ENCODE measurements at places on chromosomes 1 and 21. TPM values are rescaled to one million over a fixed set of nuclear protein-coding genes. Genes with fewer than 3 reads are reported as not detected.
A peak's percentile ranks its signal among the peaks of the same experiment; 100 is the strongest.

NPPB gene
- total RNA-seq = not detected

VCAM1 gene
- 4.4 TPM for total RNA-seq

ZMYND12 gene
- total RNA-seq = 0.59 TPM

BRINP3 gene
- 39.7 TPM for total RNA-seq

RGS7 gene
- total RNA-seq = not detected

PRKACB gene
- total RNA-seq = 13.3 TPM

ADAMTSL4 gene
- total RNA-seq = 34.6 TPM

WDR64 gene
- not detected for total RNA-seq

DNA sequence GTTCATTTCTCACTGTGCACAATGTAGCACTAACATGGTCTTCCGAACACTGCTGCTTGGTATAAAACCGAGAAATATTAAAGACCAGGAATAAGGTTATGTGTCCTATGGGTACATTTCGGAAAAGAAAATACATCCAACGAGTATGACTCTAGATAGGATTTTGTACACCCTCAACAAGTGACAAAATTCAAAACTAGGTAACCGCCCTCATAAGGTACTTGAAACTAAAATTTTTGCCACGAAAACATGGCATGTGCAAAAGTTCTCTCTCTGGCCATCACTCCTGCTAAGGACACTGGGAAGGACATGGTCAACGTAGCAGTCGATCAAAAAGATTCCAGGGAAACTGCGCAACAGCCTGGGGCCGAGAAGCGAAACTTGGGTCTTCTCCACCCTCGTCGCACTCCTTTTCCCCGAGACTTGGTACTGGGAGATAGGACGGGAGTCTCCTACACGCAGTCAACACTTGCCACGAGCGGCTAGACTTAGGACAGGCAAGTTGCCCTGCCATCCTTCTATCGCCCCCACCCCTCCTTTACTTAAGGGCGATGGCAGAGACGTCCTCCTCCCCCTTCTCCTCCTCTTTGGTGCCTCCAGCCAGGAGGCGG lies 338 bp upstream of the TOR1AIP1 start:
- peak overlapping the region; percentile 65 for H3K4me3 ChIP-seq
- peak overlapping the region; percentile 99 for H3K27ac ChIP-seq
- DNase-seq = peak; percentile 93
- H3K36me3 ChIP-seq = no peaks in the 10 kb centered on the region
- H3K27me3 ChIP-seq = no peaks in the 10 kb centered on the region

DNA sequence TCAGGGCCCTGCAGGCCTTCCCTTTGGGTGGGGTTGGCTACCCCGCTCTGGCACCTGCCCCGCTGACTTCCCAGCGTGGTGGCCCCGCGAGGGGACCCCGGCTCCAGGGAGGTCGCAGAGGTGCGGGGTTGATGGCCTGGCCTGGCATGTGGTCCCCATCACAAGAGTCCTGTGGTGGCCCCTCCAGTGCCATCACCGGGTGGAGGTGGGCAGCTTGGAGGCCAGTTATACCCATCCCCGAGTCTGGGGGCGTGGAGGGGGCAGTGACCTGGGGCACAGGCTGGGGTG lies 26.8 kb downstream of the PRMT2 start:
- no peak overlapping the region for H3K4me3 ChIP-seq
- no peaks in the 10 kb centered on the region for H3K27me3 ChIP-seq
- no peaks in the 10 kb centered on the region for H3K4me1 ChIP-seq
- DNase-seq = no peak

GRCh38 chr1:54280651-54281050 lies 80.7 kb downstream of the MRPL37 start:
- no peaks in the 10 kb centered on the region for H3K36me3 ChIP-seq
- DNase-seq = no peak
- H3K27me3 ChIP-seq = no peaks in the 10 kb centered on the region

GRCh38 chr1:247212627-247213617 lies 41.1 kb upstream of the ZNF124 start:
- no peak overlapping the region for H3K27ac ChIP-seq
- H3K4me3 ChIP-seq = no peak overlapping the region
- peaks cover 4% of the 10 kb centered on the region for H3K4me1 ChIP-seq
- H3K36me3 ChIP-seq = no peaks in the 10 kb centered on the region
- H3K27me3 ChIP-seq = no peaks in the 10 kb centered on the region
- no peak for DNase-seq

DNA sequence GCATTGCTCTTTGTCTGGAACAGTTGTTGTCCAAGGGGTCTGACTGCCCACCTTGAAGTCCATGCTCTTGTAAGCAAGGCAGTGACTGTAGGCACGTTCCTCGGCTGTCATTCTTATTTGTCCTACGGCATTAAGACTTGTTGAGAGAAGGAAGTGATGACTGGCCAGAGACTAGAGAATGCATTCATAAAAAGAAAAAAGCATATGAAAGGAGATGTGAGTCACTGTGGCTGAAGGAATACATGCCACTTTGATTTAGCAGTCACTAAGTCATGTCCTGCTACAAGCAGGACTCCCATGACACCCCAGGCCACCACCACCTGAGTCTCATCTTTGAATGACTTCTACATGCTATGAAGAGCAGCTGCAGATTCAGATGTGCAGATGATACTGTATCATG lies 50.5 kb downstream of the CNN3 start:
- no peak overlapping the region for H3K4me3 ChIP-seq
- H3K27ac ChIP-seq = no peak overlapping the region
- DNase-seq = no peak
- no peaks in the 10 kb centered on the region for H3K36me3 ChIP-seq

GRCh38 chr1:57017200-57017599 lies 51.4 kb upstream of the C8B start:
- no peak overlapping the region for H3K4me3 ChIP-seq
- H3K4me1 ChIP-seq = no peaks in the 10 kb centered on the region

GRCh38 chr21:44723177-44724131 lies 12.1 kb upstream of the TSPEAR start:
- no peak overlapping the region for H3K4me3 ChIP-seq
- no peaks in the 10 kb centered on the region for H3K4me1 ChIP-seq
- no peak for DNase-seq
- no peaks in the 10 kb centered on the region for H3K27me3 ChIP-seq
- H3K27ac ChIP-seq = no peak overlapping the region

DNA sequence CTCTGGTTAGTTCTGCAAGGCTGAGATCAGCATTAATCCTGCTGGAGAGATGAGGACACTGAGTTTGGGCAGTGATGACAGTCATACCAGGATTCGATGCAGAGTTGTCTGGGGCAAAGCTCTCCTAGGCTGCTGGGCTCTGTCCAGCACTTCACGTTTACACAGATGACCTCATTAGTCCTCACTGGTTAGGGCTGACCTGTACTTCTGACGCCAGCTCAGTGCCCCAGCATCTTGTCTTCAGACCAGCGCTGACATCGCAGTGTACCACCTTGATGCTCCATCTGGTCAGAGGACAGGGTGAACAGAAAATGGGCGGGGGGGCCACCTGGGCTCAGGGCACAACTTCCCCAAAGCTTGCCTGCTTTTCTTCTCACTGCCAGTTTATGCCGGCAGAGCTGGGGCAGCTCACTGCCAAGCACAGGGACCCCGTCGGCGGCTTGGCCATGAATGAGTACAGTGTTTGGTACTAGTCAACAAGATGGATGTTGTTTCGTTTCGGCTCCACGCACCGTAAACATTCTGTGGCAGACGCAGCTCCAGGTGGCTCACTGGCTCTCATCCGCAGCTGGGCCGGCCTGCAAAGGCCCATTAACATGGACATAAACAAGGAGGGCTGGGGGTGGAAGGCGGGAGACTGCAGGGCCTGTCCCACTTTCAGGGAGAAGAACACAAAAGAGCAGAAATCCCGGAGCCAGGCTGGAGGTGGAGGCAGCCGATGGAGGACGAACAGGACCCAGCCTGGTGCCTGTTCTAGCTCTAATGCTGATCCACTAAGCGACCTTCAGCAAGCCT lies 118.7 kb downstream of the GLIS1 start:
- H3K4me3 ChIP-seq = no peak overlapping the region
- H3K27ac ChIP-seq = no peak overlapping the region
- peak; percentile 8 for DNase-seq
- no peaks in the 10 kb centered on the region for H3K27me3 ChIP-seq

DNA sequence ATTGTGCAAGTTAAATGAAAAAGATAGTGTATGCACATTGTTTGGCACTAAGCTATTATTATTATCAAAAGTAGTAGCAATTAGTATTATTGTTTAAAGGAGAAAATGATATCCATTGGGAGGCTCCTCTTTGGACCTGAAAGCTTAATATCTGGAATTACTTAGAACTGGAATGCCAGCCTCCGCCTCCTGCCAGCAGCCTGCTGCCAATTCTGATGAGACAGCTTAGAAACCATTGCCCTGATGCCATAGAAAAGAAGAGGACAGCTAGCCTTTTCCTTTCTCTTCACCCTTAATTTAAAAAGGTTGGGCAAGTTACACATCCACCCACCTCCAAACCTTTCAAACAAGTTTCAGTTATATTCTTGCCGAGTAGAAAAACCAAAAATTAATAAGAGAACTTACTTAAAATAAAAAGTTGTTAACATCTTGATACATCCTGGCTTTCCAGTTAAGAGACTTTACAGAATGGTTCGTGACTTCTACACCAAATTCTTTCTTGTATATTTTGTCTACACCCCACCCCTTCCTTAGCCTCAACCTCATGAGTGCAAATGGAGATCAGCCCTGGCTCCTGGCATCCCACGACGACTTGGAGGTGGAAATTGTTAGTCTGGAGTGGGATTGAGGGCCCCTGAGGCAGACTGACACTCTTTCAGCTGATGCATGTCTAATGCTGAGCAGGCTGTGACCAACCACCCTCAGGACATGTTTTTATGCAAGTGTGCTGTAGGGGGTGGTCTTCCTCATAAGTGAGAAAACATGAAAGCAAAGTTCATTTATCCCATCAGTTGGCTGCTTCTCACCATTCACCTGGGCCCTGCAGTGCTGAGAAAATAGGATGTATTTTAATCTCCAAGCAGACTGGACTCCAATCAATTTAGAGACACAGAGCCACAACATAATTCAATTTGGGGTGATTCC lies 120.6 kb downstream of the KCNJ15 start:
- no peak overlapping the region for H3K4me3 ChIP-seq
- DNase-seq = no peak
- no peaks in the 10 kb centered on the region for H3K27me3 ChIP-seq
- no peak overlapping the region for H3K27ac ChIP-seq
- H3K36me3 ChIP-seq = no peaks in the 10 kb centered on the region

- no peaks in the 10 kb centered on the region for H3K36me3 ChIP-seq
- no peaks in the 10 kb centered on the region for H3K4me1 ChIP-seq
- peak; percentile 55 for DNase-seq
- no peaks in the 10 kb centered on the region for H3K27me3 ChIP-seq
Measured at GRCh38 chr1:33180911-33181890, 642 bp downstream of the TRIM62 start.

- no peaks in the 10 kb centered on the region for H3K27me3 ChIP-seq
- no peak overlapping the region for H3K27ac ChIP-seq
- H3K4me3 ChIP-seq = no peak overlapping the region
- no peaks in the 10 kb centered on the region for H3K36me3 ChIP-seq
Measured at GRCh38 chr1:168671782-168672181, 57.2 kb downstream of the DPT start.

DNA sequence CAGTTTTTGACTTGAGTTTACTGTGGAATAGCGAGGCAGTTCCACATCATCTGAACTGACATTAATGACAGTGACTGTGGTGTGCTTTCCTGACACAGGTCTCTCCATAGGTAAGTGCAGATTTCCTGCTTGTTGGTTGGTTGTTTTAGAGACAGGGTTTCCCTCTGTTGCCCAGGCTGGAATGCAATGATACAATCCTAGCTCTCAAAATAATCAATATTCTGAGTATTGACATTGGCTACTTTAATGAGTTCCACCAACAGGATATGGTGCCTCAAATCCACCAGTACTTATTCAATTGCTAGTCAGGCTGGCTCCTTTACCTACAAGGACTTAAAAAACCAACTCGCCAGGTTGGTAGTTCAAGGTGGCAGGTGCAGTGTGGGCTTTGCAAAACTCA lies 63.8 kb downstream of the CLSTN1 start:
- H3K4me1 ChIP-seq = no peaks in the 10 kb centered on the region
- no peak overlapping the region for H3K27ac ChIP-seq
- no peaks in the 10 kb centered on the region for H3K36me3 ChIP-seq
- no peak overlapping the region for H3K4me3 ChIP-seq
- no peaks in the 10 kb centered on the region for H3K27me3 ChIP-seq

- no peak overlapping the region for H3K4me3 ChIP-seq
- H3K4me1 ChIP-seq = no peaks in the 10 kb centered on the region
- no peaks in the 10 kb centered on the region for H3K27me3 ChIP-seq
- no peak for DNase-seq
- no peak overlapping the region for H3K27ac ChIP-seq
Measured at GRCh38 chr1:100927276-100927675, 31.4 kb downstream of the SLC30A7 start.

DNA sequence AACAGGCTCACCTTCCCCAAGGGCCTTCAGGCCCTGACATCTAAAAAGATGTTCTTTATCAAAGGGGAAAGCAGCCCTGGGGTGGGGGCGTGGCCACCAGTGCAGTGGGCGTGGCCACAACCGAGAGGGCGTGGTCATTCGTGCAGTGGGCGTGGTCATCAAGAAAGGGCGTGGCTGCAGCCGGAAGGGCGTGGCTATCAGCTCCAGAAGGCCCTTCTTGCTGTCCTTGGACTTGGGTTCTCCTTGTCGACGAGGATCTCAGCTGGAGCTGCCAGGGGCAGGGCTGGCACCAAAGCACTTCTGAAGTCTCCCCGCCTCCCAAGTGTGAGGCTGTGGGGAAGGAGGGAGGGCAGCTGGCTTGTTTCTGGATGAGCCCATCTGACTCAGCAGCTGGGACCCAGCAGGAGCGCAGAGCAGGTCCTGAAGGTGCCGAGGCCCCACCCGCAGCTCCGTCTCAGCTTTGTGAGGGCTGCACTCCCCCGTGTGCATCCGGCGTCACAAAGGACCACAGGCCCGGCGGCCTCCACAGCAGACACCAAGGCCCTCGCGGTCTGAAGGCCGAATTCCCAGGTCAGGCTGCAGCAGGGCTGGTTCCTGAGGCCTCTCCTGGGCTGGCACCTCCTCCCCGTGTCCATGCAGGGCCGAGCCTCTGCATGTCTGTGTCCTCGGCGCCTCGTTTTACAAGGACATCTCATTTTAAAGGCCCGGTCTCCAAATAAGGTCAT lies 12.8 kb downstream of the PDE9A start:
- H3K27me3 ChIP-seq = no peaks in the 10 kb centered on the region
- H3K4me3 ChIP-seq = no peak overlapping the region
- no peak for DNase-seq
- no peaks in the 10 kb centered on the region for H3K36me3 ChIP-seq

- H3K4me3 ChIP-seq = no peak within 1 kb of the TSS
- DNase-seq = no peak
- no peaks in the 10 kb centered on the region for H3K4me1 ChIP-seq
Measured at GRCh38 chr1:248013229-248013710, at the start of gene OR2L5. Gene OR2L5, plus strand, starts transcription at chr1:248013660. Its CDS starts 8,288 bp downstream, at chr1:248021948.

Data from uterus (tissue), 4 donors.